ENCODE measurements at places on chromosomes 7 and 10.

- DNase-seq = no peak
These were observed 63.5 kb downstream of the MGMT start for GRCh38 chr10:129530581-129530980.

DNA sequence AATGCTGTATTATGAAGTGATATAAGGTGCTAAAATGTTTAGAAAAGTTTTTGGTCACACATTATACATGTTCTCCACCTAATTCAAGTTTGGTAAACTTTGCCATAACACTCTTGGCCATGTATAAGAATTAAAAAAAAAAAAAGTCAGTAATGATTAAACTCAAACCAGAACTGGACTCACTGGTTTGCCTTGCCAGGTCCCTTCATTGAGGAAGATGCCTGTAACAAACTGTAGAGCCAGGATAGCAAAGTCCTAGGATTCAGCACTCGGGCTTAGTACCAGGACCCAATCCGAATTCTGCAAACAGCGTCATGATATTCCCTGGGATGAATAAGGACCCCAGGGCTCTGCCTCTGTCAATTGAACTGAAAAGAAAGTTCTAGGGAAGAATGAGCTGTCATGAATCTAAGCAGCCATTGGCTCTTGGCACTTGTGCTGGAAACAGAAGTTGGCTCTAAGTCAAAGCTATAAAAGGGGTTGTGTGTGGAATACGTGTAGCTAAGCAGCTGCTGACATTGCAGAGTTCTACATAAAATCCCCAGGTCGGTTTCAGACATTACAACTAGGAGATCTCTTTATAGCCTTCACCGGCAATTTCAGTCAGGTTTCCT is 216.9 kb downstream of the C7orf25 start:
- DNase-seq = no peak

DNA sequence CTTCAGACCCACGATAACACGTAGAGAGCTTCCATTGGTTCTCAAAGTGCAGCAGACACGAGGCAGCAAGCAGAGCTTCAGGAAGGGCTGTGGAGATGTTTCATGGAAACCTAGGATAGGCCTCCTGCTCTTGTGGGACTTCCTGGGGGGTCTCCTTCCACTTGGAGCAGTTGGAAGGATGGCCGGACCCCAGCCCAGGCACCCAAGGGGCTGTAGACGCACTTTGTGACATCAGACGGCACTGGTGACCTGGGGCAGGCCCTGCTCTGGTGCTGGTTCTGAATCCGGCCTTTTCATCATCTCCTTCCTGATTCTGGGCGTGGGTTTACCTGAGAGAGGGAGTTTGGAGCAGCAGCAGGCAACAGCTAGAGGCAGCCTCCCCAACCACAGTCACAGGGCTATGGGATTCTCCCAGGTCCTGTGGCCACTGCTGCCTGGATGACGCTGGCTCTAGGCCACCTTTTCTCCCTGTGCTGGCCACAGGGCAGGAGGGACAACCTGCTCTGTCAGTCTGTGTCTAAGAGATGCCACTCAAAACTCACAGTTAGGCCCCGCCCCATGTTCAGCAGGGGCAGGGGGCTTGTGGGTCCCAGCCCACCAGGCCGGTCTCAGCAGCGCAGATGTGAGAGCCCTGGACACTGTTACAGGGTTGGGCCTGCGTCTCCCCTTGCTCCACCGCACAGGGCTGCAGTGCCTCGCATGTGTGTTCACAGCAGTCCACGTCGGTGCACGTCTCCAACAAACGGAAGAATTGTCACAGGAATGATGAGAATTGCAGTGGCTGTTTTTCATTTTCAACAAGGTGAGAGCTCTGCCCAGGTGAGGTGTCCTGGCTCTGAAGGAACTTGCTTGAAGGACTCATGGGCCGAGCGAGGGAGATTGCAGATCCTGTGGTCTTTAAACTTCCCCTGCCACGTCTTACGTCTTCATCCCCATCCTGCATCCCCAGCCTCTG is 569.3 kb downstream of the TCERG1L start:
- no peak for DNase-seq

GRCh38 chr7:90244565-90244908 is 437 bp upstream of the CFAP69 start:
- DNase-seq = no peak

DNA sequence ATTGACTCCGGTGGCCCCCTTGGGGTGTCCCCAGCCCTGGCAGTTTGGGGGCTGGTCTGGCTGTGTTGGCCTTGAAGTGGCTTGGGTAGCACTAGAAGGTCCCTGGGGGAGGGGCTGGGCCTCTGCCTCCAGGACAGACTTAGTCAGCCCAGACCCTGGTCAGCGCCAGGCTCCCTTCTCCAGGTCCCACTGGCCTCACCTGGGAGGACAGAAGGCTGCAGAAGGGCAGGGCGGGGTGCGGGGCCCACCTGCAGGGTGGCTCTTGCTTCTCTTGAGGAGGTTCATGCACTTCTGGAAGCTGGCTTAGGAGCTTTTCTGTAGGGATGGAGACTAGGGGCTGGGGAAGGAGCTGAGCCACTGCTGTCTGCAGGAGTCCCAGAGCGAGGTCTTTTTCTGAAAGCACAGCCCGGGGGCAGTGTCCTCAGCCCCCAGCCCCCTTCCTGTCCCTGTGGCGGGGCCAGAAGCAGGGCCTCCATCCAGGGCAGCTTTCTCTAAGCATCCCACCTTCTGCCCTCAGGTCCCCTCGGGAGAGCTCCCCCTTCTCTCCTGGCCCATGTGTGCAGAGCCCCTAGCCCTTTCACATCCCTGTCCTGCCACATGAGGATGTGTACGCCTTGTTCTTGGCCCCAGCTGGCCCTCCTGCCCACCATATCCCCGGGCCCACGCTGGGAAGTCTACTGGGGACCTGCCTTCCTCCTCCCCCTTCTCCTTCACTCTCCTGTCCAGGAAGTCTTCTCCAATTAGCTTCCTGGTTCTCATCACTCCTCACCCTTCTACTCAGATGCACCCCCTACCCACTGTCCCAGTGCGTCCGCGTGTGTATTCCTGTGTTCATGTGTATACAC is 11.0 kb downstream of the TBATA start:
- no peak for DNase-seq

GRCh38 chr10:68364101-68364886 is 31.6 kb upstream of the PBLD start:
- DNase-seq = no peak

GRCh38 chr10:102394801-102395399 is 605 bp upstream of the NFKB2 start:
- DNase-seq = no peak

- no peak for DNase-seq
These were observed 36.5 kb upstream of the ZNF680 start for GRCh38 chr7:64599359-64599758.

GRCh38 chr10:97307866-97308780 is 10.9 kb upstream of the FRAT1 start:
- DNase-seq = no peak

GRCh38 chr7:1454542-1454941 is 4.7 kb downstream of the MICALL2 start:
- DNase-seq = no peak

GRCh38 chr10:11014671-11015445 is 2.8 kb upstream of the CELF2 start:
- no peak for DNase-seq

GRCh38 chr7:135774284-135774683 is 25.7 kb upstream of the FAM180A start:
- DNase-seq = no peak

DNA sequence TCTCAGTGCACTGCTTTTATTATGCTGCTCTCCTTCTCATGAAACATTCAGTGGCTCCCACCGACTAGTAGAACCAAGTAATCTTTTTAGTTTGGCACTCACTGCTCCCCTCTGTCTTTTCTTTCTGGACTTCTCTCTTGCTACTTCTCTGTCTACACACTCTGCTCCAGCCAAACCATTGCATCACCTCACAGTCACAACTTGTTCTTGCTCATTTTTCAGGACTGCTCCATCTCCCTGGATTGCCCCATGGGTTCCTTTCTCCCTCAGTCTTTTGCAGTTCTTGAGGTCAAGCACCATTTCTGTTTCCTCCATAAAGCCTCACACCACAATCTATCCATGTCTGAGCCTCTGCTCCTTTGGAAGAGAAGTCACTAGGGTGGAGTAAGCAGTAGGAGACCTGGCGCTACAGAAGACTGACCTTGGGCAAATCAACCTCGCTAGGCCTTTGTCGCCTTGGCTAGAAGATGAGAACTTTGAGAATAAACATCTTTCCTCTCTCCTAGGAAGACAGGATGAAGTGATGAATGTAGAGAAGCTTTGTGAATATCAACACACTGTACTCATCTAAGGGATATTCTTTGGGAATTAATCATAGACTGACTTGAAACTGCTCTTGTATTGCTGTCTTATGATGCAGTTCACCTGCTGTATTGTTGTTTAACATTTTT is 186.2 kb downstream of the LRMDA start:
- peak; percentile 51 for DNase-seq

DNA sequence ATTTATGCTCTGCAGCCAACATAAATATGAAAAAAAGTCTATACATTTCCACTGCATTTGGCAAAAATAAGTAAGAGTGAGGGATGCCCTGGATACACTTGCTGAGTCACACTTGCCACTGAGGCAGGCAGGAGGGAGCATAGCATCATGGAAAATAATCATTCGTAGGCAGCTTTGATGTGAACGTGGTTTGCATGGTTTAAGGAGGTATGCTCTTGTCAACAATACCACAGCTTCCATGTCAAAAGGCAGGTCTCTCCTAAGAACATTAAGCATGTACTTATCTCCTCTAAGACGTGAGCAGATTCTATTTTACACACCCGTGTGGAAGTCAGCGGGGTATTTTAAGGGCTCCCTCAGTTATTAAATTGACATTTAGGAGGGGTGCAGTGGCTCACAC is 89.2 kb upstream of the WDR11 start:
- DNase-seq = no peak

DNA sequence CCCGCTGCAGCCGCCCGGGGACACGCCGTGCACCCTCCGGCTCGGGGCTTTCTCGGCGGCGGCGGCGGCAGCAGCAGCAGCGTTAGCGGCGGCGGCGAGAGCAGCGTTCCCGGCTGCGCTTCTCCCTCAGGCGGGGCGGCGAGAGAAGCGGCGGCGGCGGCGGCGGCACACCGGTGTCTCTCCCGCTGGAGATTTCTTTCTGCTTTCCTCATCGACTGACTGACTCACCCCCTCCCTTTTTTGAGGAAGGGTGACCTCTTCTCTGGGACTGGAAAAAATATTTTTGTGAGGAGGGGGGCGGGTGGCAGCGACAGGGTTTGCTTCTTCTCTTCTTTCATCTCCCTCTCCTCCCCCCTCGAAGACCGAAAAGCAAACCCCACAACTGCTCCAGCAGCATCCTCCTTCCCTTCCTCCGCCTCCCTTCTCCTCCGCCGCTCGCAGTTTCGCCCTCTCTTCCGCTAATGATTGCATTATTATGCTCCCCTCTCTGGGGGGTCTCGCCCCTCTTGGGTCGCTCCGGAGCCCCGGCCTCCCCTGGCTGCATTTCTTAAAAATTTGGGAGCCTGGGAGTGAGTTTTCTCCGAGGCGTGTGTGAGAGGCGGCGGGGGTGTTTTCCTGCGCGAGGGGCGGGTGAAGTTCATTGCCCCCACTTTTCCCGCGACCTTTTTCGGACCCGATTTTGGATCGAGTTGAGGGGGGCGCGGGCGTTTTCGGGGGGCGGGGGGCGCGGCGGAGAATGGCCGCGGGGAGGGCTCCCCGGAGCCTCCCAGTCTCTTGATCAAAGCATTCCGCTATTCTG is 411 bp downstream of the AUTS2 start:
- DNase-seq = peak; percentile 43

GRCh38 chr10:121368347-121369025 is 229.8 kb downstream of the FGFR2 start:
- DNase-seq = no peak

DNA sequence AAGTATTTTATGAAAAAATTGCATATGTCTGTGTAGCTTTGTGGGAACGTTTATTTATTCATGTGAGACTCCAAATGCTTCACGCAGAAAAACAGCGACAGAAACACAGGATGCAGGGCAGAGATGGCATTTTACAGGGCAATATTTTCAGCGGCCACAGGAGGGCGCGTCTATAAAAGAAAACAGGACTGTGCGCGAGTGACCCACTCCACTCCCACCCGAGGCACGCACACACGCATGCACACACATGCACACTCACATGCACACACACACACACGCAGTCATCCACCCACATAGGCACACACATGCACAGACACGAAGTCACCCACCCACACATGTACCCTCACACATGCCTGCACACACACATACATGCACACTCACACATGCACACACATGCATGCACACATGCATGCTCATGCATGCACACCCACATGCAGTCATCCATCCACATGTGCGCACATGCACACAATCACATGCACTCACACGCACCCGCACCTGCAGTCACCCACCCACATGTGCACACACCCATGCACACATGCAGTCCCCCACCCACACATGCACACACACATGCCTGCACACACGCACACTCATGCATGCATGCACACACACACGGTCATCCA is 96.3 kb downstream of the DNAJB6 start:
- peak; percentile 46 for DNase-seq

DNA sequence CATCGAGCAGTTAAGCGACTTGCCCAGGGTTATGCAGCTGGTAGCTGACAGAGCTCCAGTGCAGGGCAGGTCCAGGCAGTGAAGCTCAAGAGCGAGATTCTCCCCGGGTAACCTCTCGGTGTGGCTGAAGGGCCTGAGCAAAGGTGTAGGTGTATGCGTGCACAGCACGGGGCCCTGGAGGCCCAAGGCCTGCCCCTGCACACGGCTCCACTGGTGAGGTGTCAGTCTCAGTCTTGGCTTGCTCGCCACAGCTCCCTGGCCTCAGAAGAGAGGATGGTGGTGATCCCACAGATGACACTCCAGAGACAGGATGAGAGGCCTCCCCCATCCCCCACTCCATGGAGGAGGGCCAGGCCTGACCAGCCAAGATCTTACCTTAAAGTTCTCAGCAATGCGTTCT is 12.0 kb downstream of the AKR1B1 start:
- DNase-seq = no peak

- peak; percentile 69 for DNase-seq
These were observed 6.5 kb downstream of the C10orf95 start for GRCh38 chr10:102444851-102445250.

GRCh38 chr10:22246680-22247391 is 29.0 kb upstream of the EBLN1 start:
- DNase-seq = peak; percentile 67

- peak; percentile 55 for DNase-seq
These were observed 88.9 kb upstream of the PAX2 start for GRCh38 chr10:100656454-100656853.

DNA sequence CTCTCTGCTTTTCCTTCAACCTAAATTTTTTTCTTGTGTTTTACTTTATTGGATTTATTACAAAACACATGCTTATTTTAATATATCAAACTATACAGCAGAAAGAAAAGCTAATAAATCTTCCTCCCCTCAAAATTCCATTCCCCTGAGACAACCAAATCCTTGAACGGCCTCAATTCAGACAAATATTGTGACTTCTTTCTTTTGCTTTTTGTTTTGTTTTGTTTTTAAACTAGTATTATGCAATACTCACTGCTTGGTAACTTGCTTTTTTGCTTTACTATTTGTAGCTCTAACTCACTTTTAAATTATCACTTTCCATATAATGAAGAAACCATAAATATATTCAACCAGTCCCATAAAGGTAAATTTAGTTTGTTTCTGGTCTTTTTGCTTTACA is 59.4 kb upstream of the CDK1 start:
- DNase-seq = no peak

Measured in suppressor macrophage treated with lipopolysaccharide for 1 hour (primary cell).